Endothelial cell (in vitro differentiated cells): ENCODE measurements at places on chromosomes 16 and 17.

DNA sequence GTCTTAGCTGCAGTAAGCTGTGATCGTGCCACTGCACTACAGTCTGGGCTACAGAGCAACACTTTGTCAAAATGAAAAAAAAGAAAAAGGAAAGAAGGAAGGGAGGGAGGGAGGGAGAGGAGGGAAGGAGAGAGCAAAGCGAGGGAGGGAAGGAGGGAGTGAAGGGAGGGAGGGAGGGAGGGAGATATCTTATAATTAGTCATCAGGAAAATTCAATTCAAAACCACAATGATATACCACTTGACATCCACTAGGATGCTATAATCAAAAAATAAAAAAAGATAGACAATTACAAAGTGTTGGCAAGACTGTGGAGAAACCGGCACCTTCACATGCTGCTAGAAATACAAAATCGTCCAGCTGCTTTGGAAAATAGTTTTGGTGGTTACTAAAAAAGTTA is 93.8 kb downstream of the CDC27 start:
- DNase-seq: no peak

GRCh38 chr17:16415031-16415924 is at the start of gene TRPV2:
TRPV2 (plus strand) TSS chr17:16415571; CDS start chr17:16417669, 2,098 bp downstream.
- DNase-seq: no peak

DNA sequence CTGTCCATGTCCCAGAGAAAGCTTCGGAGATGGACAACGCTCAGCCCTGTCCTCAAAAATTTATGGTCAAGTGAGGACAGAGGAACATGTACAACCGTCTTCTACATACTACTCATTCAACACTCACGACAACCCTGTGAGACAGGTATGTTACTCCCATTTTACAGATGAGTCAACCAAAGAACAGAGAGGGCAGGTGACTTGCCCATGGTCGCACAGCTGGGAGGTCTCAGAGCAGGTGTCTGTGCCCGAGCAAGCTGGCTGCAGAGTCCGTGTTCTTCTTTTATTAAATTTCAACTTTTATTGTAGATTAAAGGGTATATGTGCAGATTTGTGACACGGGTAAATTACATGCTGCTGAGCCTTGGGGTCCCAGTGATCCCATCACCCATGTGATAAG is 5.8 kb upstream of the WFDC1 start:
- no peak for DNase-seq

GRCh38 chr17:79748295-79749099 is 17.8 kb downstream of the ENPP7 start:
- DNase-seq: no peak

GRCh38 chr16:47109361-47109760 is 34.4 kb downstream of the NETO2 start:
- no peak for DNase-seq

GRCh38 chr17:64182325-64183012 is 52.5 kb upstream of the ERN1 start:
- no peak for DNase-seq

DNA sequence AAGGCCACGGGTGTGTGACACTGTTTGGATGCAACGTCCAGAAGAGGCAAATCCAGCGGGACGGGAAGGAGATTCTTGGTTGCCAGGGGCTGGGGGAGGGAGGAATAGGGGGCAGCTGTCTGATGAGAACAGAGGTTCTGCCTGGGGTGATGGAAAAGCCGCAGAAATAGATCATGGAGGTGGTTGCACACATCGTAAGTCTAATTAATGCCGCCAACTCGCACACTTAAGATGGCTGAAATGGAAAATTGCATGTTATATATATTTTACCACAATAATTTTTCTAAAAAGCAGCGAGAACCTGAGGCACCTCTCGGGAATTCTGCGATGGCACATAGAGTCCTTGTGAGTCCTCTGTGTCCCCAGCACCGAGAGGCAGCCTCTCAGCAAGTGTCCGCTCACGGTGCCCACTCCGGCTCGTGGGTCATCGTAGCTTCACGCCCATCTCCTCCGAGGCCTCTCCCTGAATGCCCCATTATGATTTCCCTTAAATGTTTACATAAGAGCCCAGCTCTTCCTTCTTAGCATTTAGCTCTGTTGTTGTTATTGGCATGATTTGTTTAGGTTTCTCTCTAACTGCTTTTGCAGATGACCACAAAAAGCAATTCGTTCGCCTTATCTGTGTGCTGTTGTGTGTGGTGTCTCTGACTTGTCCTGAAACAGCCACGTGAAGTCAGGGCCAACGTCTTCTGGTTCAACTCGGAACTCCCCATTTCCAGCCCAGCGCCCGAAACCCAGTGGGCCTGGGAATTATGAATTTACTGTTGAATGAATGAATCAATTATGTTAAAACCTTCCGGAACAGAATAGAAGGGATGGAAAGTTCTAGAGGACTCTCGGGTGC is 7.7 kb downstream of the WFDC1 start:
- no peak for DNase-seq

DNA sequence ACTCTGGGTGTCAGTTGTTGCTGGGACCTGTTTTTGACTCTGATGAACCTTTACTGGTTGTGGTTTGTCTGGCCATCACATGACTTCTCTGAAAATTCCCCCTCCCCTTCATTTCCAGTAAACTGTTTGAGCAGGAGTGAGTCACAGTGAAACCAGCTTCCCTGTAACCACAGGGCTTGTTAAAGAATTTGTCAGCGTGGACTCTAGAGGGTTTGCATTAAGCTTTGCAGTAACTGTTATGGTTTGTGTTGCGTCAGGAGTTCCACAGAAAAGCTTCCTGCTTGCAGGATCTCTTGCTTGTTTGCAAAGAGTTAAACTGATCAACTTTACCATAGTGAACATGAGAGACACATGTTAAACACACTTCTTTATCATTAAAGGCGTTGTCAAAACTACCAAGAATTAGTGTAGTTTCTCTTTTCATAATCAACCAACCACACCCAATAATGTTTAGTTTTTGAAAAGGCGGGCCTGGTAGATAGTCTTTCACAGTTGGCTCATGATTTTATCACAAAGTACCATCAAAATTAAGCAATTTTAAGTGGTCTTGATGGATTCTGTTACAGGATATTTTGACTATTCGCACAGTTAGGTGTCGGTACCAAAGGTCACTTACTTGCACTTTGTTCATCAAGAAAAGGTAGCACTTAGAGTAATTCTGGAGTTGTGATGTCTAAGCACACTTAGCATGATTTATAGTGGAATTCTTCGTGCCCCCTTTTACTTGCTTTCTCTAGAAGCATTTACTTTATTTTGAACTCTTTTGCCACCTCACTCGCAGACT is 79.3 kb downstream of the VMP1 start:
- DNase-seq: no peak

DNA sequence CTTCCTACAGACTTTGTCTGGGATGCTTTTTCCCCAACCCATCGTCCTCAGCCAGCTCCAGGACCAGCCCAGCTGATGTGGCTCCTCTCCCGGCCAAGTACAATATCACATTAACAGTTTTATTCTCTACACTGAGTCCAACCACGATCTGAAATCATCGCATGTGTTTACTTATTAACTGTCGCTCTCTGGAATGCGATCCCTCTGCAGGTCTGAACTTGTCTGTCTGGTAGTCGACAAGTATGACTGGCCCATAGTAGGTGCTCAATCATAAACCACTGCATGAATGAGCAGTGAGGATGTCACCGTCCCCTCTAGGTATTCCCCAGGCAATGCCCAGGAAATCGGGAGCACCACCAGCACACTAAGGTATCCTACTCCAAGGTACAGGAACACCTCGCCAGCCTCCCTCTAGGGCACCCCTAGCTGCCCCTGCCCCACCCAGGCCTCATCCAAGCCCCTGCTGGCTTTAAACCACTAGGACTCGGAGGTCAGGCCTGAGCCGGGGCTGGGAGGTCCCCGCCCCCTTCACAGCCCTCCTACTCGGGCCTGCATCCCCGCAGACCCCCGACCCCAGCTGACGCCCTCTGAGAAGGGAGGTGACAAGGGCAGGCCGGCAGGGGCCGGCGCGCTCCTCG is 27.7 kb downstream of the RTN4RL1 start:
- DNase-seq: no peak

- DNase-seq: no peak
Observed at GRCh38 chr17:18866866-18867813, 9.2 kb downstream of the PRPSAP2 start.

DNA sequence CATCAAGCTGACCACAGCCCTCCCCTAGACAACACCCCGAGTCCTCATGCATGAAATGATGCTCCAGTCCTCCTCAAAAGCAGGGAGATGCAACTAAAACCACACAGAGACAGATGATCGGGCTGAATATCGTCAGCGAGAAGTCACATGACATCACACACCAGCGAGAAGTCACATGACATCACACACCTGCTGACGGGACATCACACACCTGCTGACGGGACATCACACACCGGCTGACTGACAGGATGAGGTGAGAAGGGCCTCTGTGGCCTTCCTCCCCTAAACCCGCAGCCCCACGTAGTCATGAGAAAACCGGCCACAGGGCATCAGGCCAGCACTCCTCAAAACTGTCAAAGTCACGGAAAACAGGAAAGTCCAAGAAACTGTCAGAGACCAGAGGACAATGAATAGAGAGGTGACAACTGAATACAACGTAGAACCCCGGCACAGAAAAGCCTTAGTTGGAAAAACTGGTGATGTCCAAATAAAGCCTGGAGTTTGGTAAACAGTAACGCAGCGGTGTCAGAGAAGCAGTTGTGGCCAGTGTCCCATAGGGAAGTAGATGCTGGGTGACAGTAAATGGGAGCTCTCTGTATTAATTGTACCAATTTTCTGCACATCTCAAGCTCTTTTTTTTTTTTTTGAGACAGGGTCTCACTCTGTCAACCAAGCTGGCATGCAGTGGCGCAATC is 14.3 kb downstream of the LITAF start:
- DNase-seq: no peak

GRCh38 chr16:7731141-7731540 is 398.5 kb downstream of the RBFOX1 start:
- DNase-seq: no peak

GRCh38 chr16:1863681-1864460 is 8.1 kb downstream of the MEIOB start:
- no peak for DNase-seq

- DNase-seq: no peak
Observed at GRCh38 chr17:58248955-58249269, 10.5 kb downstream of the LPO start.

DNA sequence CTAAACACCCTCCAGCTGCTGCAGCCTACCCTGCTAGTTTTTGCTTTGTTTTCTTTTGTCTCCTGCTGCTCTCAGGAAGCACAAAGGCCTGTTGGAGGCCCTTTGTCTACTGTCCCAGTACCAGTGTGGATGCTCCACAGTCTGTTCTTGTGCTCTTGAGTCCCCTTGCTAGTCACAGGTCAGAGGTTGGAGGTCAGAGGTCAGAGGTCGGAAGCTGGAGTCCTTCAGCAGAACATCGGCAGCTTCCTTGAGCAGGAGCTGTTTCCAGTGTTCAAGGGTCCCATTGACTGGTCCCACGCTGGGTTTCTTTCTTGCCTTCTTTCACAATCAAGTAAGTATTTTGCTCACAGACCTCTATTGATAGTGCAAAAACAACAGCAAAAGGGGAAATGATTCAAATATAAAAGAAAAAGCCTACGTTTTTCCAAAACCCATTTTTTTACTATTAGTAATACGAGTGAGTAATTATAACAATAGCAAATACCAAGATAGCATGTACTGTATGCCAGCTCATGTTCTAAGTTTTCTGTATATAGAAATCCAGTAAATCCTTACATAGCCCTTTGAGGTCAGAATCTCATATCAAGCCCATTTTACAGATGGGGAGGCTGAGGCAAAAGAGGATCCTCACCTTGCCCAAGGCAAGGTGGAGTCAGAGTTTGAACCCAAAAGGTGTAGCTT is 10.9 kb upstream of the IL34 start:
- DNase-seq: no peak

- no peak for DNase-seq
Observed at GRCh38 chr16:61544165-61544564, 492.1 kb downstream of the CDH8 start.

GRCh38 chr17:8574687-8575086 is 55.8 kb downstream of the MYH10 start:
- no peak for DNase-seq

- no peak for DNase-seq
Observed at GRCh38 chr17:55384643-55385232, 36.9 kb downstream of the MMD start.

GRCh38 chr16:85195900-85196772 is 83.9 kb upstream of the CIBAR2 start:
- no peak for DNase-seq

- no peak for DNase-seq
Observed at GRCh38 chr16:29926711-29927052, 656 bp upstream of the KCTD13 start.

DNA sequence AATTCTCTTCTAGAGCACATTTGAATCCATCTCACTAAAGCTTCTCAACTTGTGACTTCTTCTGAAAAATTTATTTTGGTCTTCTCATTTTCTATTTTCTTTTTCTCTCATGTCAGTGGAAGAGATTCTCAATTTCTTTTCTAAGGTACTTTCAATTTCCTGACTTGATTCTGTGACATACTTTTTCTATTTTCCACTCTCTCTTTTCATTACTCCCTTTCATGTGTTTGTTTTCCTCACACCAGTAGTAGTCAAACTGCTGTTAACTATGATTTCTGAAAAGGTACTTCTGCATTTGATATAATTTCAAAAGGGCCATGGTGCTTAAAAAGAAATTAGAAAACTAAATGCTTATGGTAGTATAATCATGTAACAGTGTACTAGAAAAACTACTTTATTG is 41.9 kb downstream of the NFAT5 start:
- DNase-seq: no peak

GRCh38 chr17:78831688-78832540 is 8.7 kb downstream of the USP36 start:
- no peak for DNase-seq

- DNase-seq: no peak
Observed at GRCh38 chr16:55179852-55180585, 144.0 kb upstream of the IRX6 start.

DNA sequence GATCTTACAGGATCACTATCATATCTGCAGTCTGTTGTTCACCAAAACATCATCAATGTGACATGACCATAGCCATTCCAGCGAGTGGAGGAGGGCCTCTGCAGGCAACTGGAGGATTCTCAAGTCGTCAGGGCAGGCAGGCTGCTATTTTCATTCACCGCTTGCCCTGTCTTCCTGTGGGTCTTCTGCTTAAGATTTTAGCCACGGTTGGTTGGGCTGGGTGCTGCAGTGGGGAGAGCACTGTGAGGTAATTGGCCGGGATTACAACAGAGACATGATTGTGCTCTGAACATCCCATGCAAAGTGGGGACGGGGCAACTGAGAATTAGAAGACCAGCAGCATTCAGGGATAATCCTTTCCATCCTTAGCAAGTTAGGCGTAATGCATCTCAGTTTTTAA is 245.9 kb downstream of the CPPED1 start:
- no peak for DNase-seq
